Chondrocyte (in vitro differentiated cells): ENCODE measurements at places on chromosomes 2 and 18.

- no peak for DNase-seq
- no peak overlapping the region for H3K4me3 ChIP-seq
- no peaks in the 10 kb centered on the region for H3K27me3 ChIP-seq
- no peaks in the 10 kb centered on the region for H3K4me1 ChIP-seq
Measured at GRCh38 chr2:167462379-167462778, 574.1 kb downstream of the XIRP2 start.

GRCh38 chr18:33577685-33578517, at the start of gene ASXL3:
Gene ASXL3, plus strand, starts transcription at chr18:33578219. Its CDS starts 413 bp downstream, at chr18:33578632.
- peaks cover 19% of the 10 kb centered on the region for H3K4me1 ChIP-seq
- peaks cover 2% of the 10 kb centered on the region for H3K27me3 ChIP-seq
- H3K27ac ChIP-seq = peak within 1 kb of the TSS; percentile 91
- peaks cover 3% of the 10 kb centered on the region for H3K36me3 ChIP-seq

- no peak for DNase-seq
- peaks cover 1% of the 10 kb centered on the region for H3K36me3 ChIP-seq
- H3K27ac ChIP-seq = no peak overlapping the region
- H3K4me1 ChIP-seq = peaks cover 18% of the 10 kb centered on the region
Measured at GRCh38 chr18:58231930-58232329, 187.9 kb downstream of the NEDD4L start.

GRCh38 chr2:42877936-42878335, 85.6 kb upstream of the HAAO start:
- H3K27me3 ChIP-seq = no peaks in the 10 kb centered on the region
- no peak for DNase-seq
- no peak overlapping the region for H3K27ac ChIP-seq

DNA sequence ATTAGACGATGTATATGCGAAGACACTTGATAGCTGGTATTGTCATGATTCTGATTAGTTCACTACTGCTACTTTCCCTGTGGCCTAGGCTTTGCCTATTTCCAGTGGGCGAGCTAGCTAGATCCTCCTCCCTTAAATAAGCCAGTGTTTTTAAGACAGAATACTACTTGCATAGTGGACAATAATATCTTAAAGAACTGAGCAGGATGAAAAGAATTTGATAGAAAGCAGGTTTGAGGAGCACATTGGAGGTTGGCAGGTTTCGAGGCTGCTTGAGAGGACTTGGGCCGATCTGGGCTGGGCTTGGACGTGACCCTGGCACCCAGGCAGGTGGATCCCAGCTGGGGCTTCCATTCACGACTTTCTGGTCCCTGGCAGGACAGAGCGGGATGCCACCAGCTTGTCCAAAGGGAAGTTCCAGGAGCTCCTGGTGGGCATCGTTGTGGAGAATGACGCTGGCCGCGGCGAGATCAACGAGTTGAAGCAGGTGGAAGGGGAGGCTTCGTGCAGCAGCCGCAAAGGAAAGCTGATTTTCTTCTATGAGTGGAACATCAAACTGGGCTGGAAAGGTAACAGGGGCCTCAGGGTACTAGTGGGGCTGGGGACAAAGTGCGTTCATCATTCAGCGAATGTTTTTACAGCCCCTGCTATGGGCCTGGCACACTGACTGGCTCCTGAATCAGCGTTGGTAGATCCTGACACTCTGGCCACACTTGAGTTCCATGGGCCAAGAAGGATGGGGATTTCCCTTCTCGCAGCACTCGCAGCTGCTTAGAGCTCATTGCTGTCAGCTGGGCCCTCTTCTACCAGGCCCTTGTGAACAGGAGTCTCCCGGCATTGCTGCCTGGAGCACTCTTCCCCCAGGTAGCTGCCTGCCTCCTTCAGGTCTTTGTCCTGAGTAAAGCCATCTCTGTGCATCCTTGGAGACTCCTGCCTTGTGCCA, 16.9 kb downstream of the C2orf74 start:
- peaks cover 15% of the 10 kb centered on the region for H3K36me3 ChIP-seq
- peak overlapping the region; percentile 81 for H3K27ac ChIP-seq
- peaks cover 60% of the 10 kb centered on the region for H3K4me1 ChIP-seq
- DNase-seq = no peak
- peak overlapping the region; percentile 42 for H3K4me3 ChIP-seq

DNA sequence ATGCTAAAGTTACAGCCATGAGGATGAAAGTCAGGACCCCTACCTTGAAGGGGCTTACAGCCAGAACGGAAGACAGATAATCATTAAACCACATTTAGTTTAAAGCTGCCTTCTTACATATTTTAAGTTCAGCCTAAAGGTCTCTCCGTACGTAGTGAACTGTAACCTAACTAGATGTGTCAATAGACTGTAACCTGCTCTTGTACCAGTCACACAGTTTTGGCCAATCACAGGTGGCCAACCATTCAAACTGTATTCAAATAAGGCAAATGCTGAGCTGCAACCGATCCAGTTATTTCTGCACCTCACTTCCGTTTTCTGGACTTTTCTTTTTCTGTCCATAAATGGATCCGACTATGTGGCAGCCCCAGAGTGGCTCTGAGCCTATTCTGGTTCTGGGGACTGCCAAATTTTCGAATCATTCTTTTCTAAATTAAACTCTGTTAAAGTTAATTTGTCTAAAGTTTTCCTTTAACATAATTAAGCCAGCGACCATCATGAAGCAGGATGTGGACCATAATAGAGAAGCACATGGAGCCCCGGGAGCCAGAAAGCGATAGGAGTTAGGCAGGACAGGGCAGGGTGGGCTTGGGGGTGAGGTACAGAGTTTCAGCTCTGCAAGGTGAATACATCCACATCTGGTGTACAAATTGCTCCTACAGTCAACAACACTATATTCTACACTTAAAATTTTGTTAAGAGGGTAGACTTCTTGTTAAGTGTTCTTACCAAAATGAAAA, 48.4 kb upstream of the YPEL5 start:
- H3K27me3 ChIP-seq = peaks cover 42% of the 10 kb centered on the region
- peaks cover 3% of the 10 kb centered on the region for H3K36me3 ChIP-seq
- no peak overlapping the region for H3K27ac ChIP-seq
- DNase-seq = no peak
- no peaks in the 10 kb centered on the region for H3K4me1 ChIP-seq

DNA sequence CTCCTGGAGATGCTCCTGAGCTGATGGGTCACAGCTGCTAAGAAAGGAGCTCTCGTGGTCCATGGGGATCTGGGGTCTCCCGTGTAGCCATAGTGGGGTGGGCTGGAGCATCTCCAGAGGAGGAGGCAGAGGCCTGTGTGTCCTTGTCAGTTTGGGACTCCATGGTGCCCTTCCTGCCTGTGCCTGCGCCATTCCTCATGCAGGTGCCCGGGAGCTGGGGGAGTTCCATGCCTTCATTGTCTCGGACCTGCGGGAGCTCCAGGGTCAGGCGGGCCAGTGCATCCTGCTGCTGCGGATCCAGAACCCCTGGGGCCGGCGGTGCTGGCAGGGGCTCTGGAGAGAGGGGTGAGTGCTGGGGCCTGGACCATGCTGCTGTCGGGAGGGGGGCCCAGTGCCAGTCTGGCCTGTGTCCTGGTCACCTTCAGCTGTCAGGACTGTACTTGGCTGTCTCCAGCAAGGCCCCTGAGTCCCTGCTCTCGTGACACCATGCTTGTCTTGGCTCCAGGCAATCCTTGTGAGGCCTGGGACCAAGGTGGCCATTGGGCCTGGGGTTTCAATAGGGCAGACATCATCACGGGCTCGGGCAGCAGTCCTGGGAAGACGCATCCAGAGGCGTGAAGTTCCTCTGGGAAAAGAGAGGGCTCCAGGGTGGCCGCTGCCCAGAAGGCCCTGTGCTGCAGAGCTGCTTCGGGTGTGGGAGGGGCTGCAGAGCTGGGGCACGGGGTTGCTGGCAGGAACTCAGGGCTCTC, 7.3 kb downstream of the CAPN10 start:
- H3K4me3 ChIP-seq = no peak overlapping the region
- peaks cover 2% of the 10 kb centered on the region for H3K36me3 ChIP-seq
- peak; percentile 89 for DNase-seq
- H3K27me3 ChIP-seq = no peaks in the 10 kb centered on the region
- no peak overlapping the region for H3K27ac ChIP-seq
- H3K4me1 ChIP-seq = peaks cover 3% of the 10 kb centered on the region

- H3K4me1 ChIP-seq = no peaks in the 10 kb centered on the region
- H3K4me3 ChIP-seq = no peak overlapping the region
- H3K27ac ChIP-seq = no peak overlapping the region
- no peak for DNase-seq
Measured at GRCh38 chr2:84781942-84782716, 98.8 kb downstream of the TRABD2A start.
